ENCODE measurements at places on chromosomes 5 and 9. TPM values are rescaled to one million over a fixed set of nuclear protein-coding genes. Genes with fewer than 3 reads are reported as not detected.

PITX1 gene
- total RNA-seq: not detected

GRCh38 chr9:97990259-97990658, 7.1 kb downstream of the ANP32B start:
- DNase-seq: no peak

FAXDC2 gene
- total RNA-seq: not detected

DNA sequence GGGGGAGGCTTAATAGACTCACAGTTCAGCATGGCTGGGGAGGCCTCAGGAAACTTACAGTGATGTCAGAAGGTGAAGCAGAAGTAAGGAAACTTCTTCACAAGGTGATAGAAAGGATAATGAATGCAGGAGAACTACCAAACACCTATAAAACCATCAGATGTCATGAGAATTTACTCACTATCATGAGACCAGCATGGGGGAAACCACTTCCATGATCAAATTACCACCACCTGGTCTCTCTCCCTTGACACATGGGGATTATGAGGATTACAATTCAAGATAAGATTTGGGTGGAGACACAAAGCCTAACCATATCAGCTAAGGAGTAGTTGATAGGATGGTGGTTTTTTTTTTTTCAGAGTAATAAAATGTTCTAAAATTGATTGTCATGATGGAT, 201.8 kb downstream of the CDH12 start:
- DNase-seq: no peak

DNA sequence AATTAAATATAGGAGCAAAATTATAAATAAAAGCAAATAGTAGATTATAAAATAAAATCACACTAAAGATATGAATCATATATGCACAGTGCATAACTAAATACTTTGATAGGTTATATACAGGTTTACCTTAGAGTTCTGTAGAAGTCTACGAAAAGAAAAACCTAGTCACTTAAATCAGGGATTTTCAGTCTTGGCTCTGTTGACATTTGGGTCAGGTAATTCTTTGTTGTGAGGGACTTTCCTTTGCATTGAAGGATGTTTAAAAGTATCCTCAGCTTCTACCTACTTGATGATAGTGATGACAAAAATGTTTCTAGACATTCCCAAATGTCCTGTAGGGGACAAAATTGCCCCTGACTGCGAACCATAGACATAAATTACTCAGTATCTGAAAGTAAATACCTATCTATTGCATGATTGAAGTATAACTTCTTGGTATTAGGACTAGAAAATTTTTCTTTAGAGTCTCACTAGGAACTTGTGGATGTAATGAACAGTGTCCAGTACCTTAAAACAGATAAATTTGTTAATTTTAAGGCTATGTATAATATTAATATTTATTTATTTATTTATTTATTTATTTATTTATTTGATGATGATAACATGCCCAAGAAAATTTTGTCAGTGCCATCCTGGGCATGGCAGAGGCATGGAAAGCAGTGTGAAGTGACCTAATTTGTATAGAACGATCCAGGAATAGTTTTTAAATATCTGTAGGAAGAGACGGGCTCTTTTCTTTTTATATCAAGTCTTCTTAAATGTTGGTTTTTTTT, 44.0 kb upstream of the LRRC70 start:
- DNase-seq: no peak

DNA sequence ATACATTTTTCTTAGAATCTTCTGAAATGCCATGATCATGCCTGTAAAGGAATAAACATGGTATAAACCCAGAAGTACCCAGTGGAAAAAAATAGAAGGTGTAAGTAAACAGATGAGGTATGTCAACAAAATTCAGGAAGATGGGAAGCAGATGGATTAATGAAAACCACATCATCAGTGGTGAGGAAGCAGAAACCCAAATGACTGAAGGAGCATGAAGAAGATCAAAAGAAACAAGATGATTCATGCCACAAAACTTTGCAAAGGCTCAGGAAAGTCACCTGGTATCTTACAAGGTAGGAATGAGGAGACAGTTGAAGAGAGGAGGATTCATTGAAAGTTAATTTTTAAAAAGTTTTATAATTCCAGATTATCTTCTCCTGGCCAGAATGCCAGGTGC, 132.8 kb upstream of the PAPPA start:
- no peak for DNase-seq

GOLPH3 gene
- 52.0 TPM for total RNA-seq

- no peak for DNase-seq
Observed at GRCh38 chr5:123105864-123106263, 16.8 kb downstream of the PRDM6 start.

- DNase-seq: no peak
Observed at GRCh38 chr9:76267284-76267652, 127.0 kb downstream of the RFK start.

DNA sequence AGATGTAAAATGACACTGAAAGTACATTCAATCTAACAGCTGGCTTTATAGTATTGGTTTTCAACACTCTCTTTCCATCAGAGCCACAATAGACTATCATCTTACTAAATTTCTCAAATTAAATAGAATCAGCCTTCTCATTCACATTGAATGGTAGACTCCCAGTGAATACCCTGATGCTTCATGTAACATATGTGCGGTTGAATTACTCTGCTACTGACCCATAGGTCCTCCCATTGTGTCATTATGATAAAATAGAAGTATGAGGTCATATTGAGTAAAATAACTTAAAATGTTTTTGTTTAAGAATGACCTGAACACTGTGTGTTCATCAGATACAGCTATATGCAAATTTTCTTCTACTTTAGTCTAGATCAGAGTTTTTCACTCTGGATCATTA, 75.9 kb upstream of the ADAMTSL1 start:
- no peak for DNase-seq

DNA sequence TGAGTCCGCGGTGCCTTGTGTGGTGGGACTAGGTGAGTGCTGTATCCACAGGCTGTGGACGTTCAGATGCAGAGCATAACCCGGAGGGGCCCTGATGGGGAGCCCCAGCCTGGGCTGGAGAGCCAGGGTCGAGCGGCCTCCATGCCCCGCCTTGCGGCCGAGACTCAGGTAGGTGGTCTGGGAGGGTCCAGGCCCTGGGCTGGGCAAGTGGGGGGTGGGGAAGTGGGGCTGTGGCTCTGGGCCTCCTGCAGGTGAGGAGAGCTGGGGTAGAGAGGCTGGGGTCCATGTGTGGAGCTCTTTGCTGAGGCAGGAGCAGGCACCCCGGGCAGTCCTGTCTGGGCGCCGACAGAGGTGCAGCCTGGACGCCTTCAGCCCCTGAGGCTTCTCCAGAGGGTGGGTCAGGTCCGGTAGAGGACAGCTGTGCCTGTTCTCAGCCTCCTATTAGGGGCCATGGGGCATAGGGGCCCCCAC, 241.1 kb downstream of the CACNA1B start:
- DNase-seq: no peak

DNA sequence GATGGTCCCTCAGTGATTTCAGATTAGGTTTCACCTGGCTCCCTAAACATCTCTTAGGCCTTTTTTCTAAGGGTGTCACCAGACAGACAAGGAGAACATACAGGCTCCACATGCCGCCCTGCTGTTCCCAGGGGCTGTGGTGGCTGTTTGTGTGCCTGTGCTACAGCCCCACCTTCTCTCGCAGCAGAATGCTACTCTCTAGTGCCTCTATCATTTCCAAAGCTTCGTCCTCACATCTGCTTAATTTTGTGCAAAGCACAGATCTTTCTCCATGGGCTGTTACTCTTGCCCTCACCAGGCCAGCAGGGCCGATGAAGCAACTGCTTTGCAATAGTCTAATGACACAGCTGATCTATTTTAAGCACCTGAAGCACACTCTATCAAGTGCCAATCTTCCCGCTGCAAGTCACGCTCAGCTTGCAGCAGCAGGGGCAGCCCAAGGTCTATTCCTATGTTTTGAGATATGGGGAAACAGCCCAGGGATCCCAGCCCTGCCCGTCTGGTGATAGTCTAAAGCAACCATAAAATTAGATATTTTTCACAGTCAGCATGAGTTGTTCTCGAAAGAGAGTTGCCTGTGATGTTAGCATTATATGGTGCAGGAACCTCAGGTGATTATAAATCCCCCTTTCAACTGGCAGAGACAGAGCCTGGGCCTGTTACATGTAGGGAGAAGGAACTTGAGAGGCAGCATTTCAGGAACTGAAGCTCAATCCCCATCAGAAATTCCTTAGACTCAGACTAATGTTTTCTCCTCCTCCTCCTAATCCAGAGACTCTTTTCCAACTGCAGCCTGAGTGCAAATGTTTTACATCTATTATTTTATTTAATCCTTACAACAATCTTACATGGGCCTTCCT, 12.7 kb downstream of the ABLIM3 start:
- no peak for DNase-seq

DNA sequence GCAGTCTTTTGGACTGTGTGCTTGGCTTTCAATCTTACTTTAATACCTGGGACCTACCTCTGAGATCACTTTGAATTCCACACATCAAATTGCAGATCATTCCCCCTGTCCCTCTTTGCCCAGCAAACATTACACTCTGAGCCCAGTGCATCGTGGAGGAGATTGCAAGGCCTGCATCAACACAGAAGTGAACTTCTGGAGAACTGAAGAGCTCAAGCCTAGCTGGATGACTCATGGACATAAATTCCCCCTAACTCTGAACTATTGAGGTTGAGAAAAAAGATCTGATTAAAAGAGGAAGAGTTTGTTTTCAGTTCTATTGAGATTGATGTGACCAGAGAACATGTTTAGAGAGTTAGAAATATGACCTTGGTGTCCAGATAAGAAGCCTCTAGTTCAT, 316.0 kb upstream of the DMAC1 start:
- no peak for DNase-seq

GRCh38 chr5:139294374-139295165, 1.0 kb downstream of the MATR3 start:
- peak; percentile 48 for DNase-seq

DNA sequence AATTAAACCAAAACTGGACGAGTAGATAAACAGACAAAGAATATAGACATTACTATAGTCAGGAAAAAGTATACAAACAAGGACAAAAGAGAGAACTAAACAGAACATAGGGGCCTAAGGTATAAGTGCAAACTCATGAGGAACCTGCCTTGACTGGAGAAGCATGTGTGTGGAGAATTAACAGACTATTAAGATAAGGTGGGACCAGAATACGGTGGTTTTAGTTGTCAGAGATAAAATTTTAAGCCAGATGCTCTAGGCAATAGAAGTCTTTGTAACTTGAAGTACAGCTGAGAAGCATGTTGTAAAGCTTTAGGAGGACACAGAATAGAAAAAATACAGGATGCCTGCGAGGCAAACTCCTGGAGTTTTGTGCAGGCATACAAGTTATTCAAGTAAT, 707.1 kb downstream of the PTPRD start:
- no peak for DNase-seq

DNA sequence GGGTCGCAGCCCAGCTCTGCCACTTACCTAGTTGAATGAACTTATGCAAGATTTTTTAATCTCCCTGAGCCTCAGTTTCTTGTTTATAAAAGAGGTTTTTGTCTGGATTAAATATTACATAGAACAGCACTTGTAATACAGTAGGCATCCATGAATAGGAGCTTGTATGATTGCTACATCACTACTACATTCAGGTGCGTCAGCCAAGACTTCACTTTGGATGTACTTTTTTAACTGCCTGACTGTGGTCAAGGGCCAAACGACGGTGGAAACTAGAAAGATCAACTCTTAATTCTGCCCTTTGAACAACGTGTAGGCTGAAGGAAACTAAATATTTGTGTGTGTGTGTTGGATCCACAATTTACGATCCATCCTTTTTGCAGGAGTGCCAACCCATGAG, 172.8 kb downstream of the RFK start:
- DNase-seq: no peak

- no peak for DNase-seq
Observed at GRCh38 chr5:17304282-17304681, 86.9 kb downstream of the BASP1 start.

DNA sequence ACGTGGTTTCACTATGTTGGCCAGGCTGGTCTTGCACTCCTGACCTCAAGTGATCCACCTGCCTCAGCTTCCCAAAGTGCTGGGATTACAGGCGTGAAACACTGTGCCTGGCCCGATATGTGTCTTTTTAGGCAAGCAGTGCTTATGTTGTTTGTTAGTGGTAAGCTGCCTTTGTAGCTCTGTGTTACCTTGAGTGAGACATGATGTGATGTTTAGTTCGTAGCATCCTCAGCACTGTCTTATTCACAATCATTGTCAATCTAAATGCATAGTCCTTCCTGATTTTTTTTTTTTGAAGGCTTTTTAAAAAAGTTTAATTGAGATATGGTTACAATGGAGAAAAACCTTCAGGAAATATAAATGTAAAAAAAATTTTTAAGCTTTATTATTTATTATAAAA, 45.5 kb downstream of the EXOSC2 start:
- DNase-seq: no peak

AMBP gene
- not detected for total RNA-seq

DNA sequence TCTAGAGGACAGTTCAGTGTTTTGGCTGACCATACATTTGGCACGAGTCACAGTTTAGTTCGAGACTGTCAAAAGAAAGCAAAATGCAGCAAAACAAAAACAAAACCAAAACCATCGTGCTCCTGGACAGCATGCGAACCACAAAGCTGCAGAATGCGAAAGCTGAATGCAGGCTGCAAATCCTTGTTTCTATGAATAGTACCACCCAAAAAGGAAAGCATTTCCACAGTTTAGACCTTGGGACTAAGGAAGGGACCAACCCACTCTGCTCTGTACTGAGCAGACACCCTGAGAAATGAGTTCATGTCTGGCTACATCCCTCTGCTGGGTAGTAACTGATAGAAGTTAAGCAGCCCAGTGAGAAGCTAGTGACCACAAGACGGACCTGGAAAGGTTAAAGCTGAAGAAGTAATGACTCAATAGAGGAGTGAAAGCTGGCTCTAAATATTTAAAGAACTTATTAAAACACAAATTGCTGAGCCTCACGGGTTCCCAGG, 3.9 kb downstream of the GCNT4 start:
- no peak for DNase-seq

DNA sequence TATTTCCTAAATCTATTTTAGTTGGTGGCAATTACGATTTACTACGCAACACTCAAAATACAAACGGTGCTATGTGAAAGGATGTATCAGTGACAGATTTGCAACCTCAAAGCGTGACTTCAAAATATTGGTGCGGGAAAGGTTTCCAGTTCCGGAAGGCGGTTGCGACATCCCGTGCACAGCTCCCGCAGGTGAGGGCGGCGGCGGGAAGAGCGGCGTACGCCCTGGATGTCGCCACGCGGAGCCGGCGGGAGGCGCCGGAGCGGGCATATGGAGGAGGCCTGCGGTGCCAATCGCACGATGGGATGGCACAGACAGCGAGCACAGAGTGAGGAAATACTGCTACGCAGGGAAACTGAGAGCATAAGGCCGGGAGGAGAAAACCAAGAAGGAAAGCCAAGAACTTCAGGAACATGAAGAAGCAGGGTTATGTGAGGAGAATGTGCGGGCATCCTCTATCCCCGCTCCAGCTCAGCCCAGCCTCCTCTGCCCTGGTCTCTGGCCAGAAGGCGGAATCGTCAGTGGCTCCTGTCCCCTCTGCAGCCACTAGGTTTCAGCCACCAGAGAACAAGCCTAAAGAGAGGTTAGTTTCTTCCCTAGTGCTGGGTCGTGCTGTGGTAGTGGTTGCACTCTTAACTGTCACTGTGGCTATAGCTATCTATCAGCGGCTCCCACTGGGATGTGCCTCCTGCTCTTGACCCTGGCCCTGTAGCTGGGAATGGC, 378.1 kb upstream of the TLE4 start:
- DNase-seq: no peak
